Mucosa of descending colon (tissue), 3 donors: ENCODE measurements at places on chromosomes 6 and 20. TPM values are rescaled to one million over a fixed set of nuclear protein-coding genes. Genes with fewer than 3 reads are reported as not detected.

The PSORS1C2 gene
- not detected for total RNA-seq

The TRIM15 gene
- total RNA-seq, result 37.2 TPM

The NEDD9 gene
- 66.6 TPM for total RNA-seq

The DNAH8 gene
- total RNA-seq, result not detected

The GRM1 gene
- 0.13 TPM for total RNA-seq

The LCA5 gene
- total RNA-seq, result 0.43 TPM

The FAM209A gene
- 0.77 TPM for total RNA-seq

The TAGAP gene
- 4.1 TPM for total RNA-seq

The GGTLC1 gene
- not detected for total RNA-seq

The SDCBP2 gene
- 447 TPM for total RNA-seq

DNA sequence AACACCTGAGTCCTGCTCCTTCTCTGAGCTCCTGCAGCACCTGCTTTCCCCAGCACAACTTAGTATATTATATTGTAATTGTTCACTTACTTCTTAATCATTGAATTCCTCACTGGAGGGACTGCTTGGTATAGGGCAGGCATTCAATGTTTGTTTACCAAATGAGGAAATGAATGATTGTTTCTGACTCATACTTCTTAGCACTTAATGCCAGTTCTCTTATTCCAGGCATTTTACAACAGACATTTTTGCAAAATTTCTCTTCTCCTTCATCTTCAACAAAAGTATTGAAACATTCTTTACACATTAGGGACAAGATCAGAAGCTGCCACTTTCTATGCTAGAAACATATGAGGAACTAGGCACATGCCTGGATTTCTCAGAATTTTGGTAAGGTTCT, 119.4 kb downstream of the TBX18 start:
- no peak for DNase-seq

GRCh38 chr6:129606664-129607063, 103.3 kb downstream of the ARHGAP18 start:
- no peak for DNase-seq

DNA sequence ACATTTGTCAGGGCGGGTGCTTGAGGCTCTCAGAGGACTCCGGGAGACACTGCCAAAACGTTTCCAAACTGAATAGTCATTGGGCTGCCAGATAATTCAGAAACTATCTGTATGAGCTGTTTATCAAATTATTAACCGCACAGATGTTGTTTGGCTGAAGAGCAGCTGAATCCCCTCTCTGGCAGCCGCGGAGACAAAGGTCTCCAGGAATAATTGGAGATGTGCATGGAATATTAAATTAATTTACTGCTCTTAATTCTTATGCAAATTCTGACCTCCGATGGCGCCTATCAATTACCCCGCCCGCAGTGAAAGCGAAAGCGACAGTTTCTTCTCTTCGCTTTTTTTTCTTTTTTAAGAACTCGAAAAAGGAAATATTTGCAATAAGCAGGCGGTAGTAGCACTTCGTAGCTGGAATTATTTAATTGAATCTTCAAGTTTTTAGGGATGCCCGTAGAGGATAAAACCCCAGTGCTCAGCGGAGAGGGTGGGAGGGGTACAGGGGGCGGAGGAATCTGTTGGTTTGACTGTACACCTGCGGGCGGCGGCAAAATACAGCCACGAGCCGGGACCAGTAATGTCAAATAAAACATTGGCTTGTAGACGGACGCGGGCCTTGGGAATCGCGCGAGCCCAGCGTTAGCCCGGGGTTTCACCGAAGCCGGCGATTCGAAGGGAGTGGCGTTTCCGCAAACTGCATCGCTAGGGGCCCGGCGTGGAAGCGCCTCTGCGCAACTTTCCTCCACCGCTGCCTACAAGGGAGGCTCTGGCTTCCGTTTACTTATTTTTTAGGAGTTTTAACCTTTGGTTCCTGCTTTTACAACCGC, 6.2 kb downstream of the LINC00237 start:
- DNase-seq, result peak; percentile 49

DNA sequence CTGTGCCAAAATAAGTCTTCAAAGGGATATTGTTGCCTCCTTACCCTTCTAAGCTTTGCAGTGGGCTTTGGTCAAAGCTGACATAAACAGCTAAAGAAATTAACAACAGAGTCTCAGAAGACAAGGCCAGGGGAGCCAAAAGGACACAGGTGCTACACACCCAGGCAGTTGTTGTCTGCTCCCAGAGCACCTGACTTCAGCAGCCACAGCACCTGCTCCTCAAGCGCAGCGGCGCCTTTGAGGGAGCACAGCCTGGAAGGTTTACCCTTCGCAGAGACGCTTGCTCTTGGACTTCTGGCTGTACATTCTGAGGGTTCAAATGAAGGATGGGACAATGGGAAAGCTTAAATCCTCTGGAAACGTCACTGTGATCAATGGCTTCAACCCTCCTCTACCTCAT, 16.6 kb downstream of the B4GALT5 start:
- DNase-seq, result peak; percentile 75

- no peak for DNase-seq
These were observed 130.8 kb upstream of the SLC22A23 start for GRCh38 chr6:3587660-3588059.

- peak; percentile 38 for DNase-seq
These were observed 16.4 kb downstream of the CHRNA4 start for GRCh38 chr20:63344616-63345327.

GRCh38 chr6:3367630-3368029, 89.2 kb downstream of the SLC22A23 start:
- no peak for DNase-seq

GRCh38 chr20:34215711-34216381, 25.4 kb upstream of the ASIP start:
- DNase-seq, result peak; percentile 73

GRCh38 chr6:31666337-31666965, 571 bp downstream of the CSNK2B start:
- DNase-seq, result no peak

DNA sequence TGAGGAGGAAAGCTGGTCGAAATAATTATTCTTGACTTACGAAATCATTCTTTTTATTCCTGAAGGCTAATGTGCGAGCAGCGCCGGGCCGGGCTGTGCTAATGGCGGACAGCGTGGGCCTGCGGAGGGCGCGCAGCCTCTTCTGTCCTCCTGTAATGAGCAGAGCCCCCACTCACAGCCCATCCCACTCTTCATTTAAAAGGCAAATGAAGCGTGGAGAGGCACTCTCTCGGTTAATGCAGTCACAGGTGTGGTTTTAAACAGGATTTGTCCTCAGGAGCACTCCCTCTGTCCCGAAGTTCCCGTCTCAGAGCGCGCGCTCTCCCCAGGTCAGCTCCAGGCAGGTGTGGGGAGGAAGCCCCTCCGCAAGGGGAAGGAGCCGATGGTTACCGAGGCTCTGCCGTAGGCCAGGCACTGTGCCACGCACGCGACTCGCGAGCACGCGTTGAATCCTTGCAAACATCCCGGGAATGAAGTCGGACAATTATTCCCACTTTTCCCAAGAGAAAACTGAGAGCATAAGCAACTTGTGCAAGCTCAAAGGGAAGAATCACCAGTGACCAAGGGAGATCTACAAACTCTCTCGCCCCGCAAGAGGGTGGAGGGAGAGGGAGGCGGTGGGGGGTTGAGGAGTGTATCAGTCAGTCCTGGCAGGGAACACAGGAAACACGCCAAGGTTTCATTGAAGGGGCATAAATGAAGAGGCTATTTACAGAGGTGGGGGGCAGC, 35.5 kb upstream of the ZFAND3 start:
- peak; percentile 21 for DNase-seq

DNA sequence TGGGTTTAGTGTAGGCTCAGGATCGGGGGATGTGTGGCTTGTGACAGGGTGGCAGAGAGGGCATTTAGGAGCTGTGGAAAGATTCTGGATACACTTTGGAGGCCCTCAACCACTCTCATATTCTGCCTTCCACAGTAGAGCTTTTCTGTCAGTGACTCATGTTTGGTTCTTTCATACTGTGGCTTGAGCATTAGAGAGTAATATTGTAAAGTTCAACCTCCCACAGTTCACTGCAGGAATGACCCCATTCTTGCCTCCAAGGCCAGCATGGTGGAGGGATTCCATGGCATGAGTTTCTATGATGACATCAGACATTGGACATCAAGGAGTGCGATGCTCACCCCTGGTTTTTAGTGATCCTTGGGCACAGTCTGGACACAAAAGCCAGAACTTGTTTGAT, 50.9 kb downstream of the DTD1 start:
- no peak for DNase-seq

DNA sequence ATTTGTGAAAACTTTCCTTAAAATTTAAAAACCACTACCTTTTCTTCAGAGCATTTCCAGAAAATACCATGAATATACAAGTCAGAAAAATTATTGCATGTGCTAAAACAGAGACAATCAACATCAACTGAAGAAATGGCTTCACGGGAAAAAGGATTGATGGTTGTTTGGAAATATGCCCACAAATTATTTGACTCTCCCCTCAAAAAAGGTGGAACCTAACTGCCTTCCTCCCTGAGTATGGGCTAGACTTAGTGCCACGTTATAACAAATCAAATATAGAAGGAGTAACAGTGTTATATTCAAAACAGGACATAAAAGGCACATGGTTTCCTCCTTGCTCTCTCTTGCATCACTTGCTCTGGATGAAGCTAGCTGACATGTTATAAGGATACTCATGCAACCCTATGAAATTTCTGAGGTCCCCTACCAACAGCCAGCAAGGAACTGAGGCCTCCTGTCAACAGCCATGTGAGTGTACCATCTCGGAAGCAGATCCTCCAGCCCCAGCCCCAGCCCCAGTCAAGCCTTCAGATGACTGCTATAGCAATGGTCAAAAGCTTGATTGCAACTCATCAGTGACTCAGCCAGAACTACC, 8.4 kb downstream of the BTBD9 start:
- DNase-seq, result no peak

DNA sequence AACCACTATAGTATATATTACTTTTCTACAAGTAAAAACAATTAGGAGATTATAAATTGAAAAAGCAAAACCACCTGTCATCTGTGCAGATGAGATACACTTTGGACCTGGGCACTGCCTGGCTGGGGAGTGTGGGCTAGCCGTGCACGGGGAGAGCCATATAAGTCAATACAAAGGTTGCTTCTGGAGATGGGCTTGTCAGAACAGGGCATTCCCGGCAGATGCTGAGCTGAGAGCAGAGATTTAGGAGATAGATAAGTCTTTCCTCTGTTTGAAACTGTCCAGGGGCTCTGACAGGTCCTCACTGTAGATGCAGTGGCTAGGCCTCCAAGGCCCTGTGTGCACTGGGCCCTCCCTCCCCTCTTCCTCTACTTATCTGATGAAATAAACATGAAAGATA, 34.5 kb downstream of the CD164 start:
- peak; percentile 72 for DNase-seq

GRCh38 chr6:44935693-44936300, 392.3 kb upstream of the RUNX2 start:
- DNase-seq, result no peak

GRCh38 chr20:10747019-10747418, 73.2 kb upstream of the JAG1 start:
- no peak for DNase-seq

GRCh38 chr6:2803731-2804429, 37.8 kb downstream of the SERPINB1 start:
- DNase-seq, result no peak

DNA sequence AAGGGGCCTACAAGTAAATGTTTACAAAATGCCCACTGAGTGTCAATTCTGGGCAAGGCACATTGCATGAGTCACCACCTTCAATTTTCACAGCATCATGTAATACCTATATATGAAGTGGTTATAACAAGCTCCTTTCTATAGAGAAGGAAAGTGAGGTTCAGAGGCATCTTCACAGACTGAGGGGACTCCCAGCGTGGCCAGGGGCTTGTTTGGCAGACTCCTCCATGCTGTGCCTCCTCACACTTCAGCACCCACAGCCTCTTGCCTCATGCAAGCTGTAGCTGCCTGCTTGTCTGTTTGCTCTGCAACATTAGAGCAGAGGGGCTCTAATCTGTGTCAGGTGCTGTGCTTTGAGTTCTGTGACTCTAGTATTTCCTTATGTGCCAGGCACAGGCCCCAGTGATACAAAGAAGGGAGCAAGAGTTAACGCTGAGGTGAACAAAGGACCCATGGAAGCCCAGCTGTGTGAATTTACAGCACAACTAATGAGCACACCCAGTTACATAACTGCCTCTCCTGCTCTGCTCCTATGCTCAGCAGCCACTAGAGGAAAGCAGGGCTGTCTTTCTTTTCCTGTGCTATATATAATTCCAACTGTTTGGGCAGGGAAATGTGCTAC, 72.3 kb downstream of the ZHX3 start:
- DNase-seq, result no peak

DNA sequence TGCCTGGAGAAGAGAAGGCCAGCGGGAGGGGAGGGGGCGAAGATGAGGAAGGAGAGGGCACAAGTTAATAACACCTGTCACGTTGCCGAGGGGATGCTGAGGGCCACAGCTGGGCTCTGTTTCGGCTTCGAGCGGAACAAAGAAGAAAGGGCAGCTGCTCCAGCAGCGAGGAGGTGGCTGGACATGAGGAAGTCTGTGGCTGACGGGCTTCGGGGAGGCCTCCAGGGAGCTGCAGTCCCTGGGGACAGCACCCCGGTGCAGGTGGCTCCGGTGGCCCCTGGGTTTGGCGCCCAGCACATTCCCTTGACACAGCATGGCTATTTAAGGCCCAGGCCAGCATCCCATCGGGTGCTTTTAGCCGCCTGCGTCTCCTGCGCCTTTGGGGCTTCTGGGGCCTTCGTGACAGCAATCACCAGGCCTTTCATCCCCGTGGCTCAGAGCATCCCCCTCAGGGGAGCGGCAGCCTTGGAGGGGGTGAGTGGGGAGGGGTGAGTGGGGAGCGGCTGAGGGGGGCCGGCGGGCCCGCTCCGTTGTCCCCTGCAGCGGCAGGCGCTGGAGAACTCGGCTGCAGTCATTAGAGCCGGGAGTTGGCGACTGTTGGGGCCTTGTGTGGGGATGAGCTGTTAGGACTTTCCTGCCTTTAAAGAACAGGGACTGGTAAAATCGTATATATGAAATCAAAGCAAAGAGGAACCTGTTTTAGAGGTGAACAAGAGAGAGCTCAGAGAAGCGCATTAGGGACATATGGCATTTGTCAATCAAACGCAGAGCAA, 99.0 kb downstream of the TMEM242 start:
- DNase-seq, result no peak

DNA sequence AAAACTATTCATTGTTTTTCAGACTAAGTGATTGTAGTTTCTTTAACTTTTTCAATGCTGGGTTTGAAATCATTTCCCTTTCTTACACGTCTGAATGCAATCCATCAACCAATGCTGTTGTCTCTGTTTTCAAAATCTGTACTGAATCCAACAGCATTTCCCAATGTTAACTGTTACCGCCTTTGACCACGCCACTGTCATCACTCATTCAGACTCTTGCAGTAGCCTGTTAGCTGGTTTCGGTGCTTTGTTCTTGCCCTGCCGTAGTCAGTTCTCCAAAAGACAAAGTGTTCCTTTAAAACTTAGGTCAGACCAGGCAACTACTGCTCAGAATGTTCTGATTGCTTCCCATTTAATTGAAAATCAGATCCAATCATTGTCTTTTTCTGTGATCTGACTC, 131.3 kb downstream of the PLCB4 start:
- DNase-seq, result no peak

GRCh38 chr20:5159928-5160327, 33.1 kb downstream of the CDS2 start:
- no peak for DNase-seq
